Activated CD4-positive, alpha-beta T cell treated with anti-CD3 and anti-CD28 coated beads, Interleukin-2, amount 10 ng/mL, durations not matched to agents 7 days and 5 days (primary cell): ENCODE measurements at places on chromosomes 13 and 19. TPM values are rescaled to one million over a fixed set of nuclear protein-coding genes. Genes with fewer than 3 reads are reported as not detected.

- peaks cover 16% of the 10 kb centered on the region for H3K4me1 ChIP-seq
- no peak for DNase-seq
- H3K27ac ChIP-seq: no peak overlapping the region
- peaks cover 4% of the 10 kb centered on the region for H3K36me3 ChIP-seq
Observed at GRCh38 chr19:35959968-35960320, 23.8 kb downstream of the LRFN3 start.

DNA sequence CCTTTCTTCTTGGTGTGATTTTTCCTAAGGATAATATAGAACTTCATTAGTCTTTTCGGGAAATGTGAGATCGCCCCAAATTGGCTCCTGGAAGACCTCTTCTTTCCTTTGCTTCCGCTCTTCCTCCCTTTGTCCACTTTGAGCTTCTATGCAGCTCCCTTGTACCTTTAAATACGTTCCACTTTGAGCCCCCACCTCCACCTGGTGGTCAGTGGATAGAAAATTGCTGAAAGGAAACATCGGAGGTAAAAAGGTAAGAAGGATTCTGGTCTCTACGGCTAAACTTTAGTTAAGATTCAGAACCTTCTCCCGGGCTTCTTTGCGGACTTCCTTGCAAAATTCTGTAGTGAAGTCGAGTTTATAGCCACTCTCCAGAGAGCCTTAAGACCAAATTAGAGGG is 55.0 kb upstream of the TM9SF2 start:
- H3K4me1 ChIP-seq: peaks cover 8% of the 10 kb centered on the region
- peaks cover 9% of the 10 kb centered on the region for H3K36me3 ChIP-seq
- no peak overlapping the region for H3K27ac ChIP-seq

- H3K36me3 ChIP-seq: no peaks in the 10 kb centered on the region
- H3K4me1 ChIP-seq: peaks cover 22% of the 10 kb centered on the region
- peak; percentile 53 for DNase-seq
- H3K4me3 ChIP-seq: peak within 1 kb of the TSS; percentile 71
Observed at GRCh38 chr19:8363803-8364771, at the start of gene ANGPTL4. TSS of gene ANGPTL4 (plus strand) at chr19:8364155. CDS start at chr19:8364322, 167 bp downstream.

Gene NDUFB7
- 123 TPM for total RNA-seq

DNA sequence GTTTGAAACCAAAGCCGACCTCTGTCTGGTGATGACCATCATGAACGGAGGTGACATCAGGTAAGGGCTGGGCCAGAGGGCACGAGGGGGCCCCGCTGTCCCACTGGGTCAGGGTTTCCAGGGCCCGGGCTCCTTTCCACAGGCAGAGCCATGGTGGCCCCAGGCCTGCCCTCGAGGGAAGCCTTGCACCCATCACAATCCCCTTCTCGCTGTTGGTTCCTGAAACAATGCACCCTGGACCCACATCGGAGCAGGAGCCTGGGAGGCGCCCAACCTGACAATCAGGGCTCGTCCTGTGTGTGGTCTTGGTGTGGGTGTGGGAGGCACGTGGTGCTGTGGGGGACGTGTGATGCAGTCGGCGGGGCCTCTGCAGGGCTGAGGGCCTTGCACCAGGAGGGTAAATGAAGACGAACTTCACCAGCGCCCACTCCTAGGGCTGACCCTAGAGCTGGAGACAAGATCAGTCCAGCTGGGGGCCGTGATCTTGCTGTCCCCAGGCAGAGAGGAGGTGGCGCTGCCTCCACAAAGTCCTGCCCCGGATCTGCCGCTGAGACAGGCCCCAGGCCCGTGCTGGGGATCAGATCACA is 2.8 kb downstream of the GRK1 start:
- no peaks in the 10 kb centered on the region for H3K27me3 ChIP-seq
- H3K36me3 ChIP-seq: no peaks in the 10 kb centered on the region
- no peaks in the 10 kb centered on the region for H3K4me1 ChIP-seq
- DNase-seq: no peak

DNA sequence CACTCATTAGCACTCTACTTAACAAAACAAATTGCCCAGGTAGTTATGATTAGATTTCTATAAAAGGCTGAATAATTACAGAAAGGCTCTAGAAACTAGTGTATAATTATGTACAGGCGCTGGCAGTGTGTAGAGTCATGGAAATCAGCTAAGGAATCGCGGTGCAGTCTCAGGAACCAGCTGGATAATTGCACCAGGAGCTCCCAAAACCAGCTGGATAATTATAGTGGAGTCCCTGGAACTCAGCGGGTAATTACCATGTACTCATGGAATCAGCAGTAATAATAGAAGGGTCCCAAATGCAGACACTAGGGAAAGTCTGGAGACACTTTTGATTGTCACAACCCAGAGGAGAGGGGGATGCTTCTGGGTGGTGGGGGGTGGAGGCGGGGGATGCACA is 23.2 kb upstream of the TTYH1 start:
- H3K27ac ChIP-seq: peak overlapping the region; percentile 9
- peaks cover 40% of the 10 kb centered on the region for H3K4me1 ChIP-seq
